ENCODE measurements at places on chromosomes 2 and 18.

DNA sequence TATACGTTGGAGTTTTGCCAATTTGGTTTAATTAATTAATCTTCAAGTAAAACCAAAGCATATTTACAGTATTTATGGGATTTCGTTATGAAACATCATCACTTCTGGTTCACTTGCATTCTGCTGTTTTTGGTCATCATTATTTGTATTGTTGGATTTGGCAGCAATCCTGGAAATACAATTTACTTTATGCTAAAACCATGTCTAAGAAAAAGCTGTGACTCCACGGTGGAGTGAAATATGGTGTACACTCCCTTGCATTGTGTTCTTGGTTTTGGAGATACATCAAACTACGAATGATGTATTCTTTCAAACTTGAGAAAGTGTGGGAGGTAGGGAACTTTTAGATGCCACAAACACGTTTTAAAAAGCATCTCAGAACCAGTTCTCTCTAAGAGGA, 106.4 kb downstream of the CTAGE1 start:
- DNase-seq: no peak
- H3K27me3 ChIP-seq: no peaks in the 10 kb centered on the region
- H3K27ac ChIP-seq: no peak overlapping the region
- H3K36me3 ChIP-seq: no peaks in the 10 kb centered on the region

- no peaks in the 10 kb centered on the region for H3K27me3 ChIP-seq
- no peak overlapping the region for H3K27ac ChIP-seq
- H3K36me3 ChIP-seq: no peaks in the 10 kb centered on the region
- no peak overlapping the region for H3K4me3 ChIP-seq
- no peak for DNase-seq
These were observed 128.6 kb upstream of the ZSWIM2 start for GRCh38 chr2:186977433-186978045.

DNA sequence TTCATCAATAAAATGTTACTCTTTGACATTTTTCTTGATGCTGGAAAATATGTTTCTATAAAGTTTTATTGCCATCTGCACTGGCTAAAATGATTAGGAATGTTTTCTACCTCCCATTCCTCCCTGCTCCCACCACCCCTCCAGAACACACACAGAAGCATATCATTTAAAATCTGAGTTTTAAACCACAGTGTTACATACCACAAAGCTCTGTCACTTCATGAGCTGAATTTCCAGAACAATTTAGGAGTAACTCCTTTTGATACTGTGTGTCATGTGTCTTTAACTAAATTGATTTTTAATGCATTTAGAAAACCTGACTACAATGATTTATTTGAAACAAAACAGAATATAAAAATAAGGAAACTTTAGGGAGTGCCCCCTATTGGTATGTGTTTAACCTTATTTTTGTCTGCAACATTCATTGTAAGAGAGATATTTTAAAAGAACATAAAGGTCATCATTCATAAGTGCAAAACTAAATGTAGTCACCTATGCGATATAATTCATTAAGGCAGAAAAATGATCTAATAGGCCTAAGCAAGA, 52.0 kb downstream of the FEZ2 start:
- H3K4me3 ChIP-seq: no peak overlapping the region
- H3K36me3 ChIP-seq: peaks cover 18% of the 10 kb centered on the region
- no peaks in the 10 kb centered on the region for H3K27me3 ChIP-seq
- no peaks in the 10 kb centered on the region for H3K4me1 ChIP-seq

DNA sequence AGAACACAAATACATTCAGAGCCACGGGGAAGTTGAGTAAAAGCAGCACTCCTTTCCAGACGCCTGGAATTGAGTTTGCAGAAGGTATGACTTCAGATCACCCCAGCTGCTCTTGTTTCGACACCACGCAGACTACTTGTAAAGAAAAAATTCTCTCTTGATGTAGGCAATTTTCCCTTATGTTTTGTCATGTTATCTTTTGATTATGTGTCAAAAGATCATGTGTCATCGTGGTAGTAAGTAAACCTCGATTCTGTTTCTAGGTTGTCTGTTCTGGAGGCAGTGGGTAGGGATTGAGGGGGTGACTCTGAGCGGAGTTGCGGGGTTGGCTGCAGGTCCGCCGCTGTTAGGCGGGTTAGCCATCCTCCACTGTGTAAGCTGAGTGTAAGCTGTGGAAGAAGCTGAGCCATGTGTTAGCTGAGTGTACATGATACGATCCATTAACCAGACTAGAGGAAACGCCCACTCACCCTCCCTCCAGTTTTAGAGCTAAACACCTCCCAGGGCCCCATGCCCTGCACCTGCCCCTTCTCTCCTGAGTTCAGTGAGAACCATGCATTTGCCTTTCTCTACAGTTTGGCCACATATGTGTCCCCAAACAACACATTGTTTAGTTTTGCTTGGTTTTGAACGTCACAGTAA, 181.8 kb downstream of the SNTG2 start:
- H3K27me3 ChIP-seq: peaks cover 14% of the 10 kb centered on the region
- peaks cover 25% of the 10 kb centered on the region for H3K4me1 ChIP-seq
- no peaks in the 10 kb centered on the region for H3K36me3 ChIP-seq
- H3K27ac ChIP-seq: no peak overlapping the region
- no peak overlapping the region for H3K4me3 ChIP-seq
- peak; percentile 47 for DNase-seq

- H3K4me1 ChIP-seq: peaks cover 8% of the 10 kb centered on the region
- no peak for DNase-seq
- H3K4me3 ChIP-seq: no peak overlapping the region
- no peaks in the 10 kb centered on the region for H3K36me3 ChIP-seq
- H3K27ac ChIP-seq: no peak overlapping the region
- H3K27me3 ChIP-seq: peaks cover 3% of the 10 kb centered on the region
These were observed 201.6 kb downstream of the SETBP1 start for GRCh38 chr18:44882163-44882868.

GRCh38 chr2:10224734-10225133, 78.0 kb upstream of the HPCAL1 start:
- H3K4me3 ChIP-seq: no peak overlapping the region
- no peaks in the 10 kb centered on the region for H3K4me1 ChIP-seq
- H3K27me3 ChIP-seq: no peaks in the 10 kb centered on the region
- H3K36me3 ChIP-seq: no peaks in the 10 kb centered on the region
- no peak overlapping the region for H3K27ac ChIP-seq

DNA sequence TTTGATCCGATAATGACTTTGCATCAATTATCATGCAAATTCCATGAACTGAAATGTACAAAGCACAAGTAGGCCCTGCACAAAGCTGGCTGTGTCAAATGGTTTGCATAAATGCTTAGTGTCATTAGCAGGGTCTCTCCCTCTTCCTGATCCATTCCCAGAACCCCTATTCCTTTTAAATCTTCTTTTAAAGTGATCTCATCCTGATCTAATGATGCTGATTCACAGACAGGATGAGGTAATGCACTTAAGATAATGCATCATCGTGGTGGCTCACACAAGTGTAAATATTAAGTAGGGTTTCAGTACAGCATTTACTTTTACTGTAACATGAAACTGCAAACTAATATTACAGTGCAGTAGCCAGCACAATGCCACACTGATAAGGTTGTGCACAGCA, 304.8 kb upstream of the SOX11 start:
- DNase-seq: no peak
- no peak overlapping the region for H3K4me3 ChIP-seq
- H3K27me3 ChIP-seq: no peaks in the 10 kb centered on the region
- no peaks in the 10 kb centered on the region for H3K4me1 ChIP-seq

Measured in activated CD4-positive, alpha-beta memory T cell treated with anti-CD3 and anti-CD28 coated beads for 36 hours (primary cell).